ENCODE measurements at places on chromosomes 7 and 10.

GRCh38 chr10:22429981-22430421 is 84.7 kb downstream of the SPAG6 start:
- DNase-seq = no peak

DNA sequence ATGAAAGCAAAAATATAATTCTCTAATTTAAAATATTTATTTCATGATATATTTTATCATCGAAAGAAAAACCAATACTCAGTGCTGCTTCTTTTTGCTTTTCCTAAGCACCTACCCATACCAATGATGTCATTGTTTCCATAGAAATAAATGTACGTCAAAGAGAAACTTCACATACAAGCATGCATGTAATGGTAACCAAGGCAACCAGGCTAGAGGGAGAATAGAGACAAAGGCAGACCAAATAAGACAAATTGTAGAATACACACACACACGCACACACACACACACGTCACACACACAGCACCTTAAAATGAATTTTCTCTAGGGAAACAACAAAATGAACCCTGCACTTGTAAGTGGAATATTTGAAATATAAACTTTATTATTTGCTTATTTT is 75.5 kb downstream of the MACC1 start:
- no peak for DNase-seq

DNA sequence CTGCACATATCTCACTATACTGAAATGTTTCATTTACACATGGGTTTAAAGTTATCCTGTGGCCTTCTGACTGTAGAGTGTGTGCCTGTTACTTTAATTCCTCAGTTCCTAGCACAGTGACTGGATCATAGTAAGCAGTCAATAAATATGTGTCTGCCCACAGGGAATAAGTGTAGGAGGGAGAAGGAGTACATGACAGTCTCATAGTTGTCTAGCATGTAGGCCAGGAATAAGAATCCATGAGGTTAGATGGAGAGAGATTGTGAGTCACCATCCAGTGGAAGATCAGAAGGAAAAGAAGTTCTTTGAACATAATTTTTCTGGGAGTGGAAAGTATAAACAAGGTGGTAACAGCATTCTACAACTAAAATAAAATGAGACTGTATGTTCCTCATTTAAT is 36.6 kb upstream of the SEMA3A start:
- no peak for DNase-seq

DNA sequence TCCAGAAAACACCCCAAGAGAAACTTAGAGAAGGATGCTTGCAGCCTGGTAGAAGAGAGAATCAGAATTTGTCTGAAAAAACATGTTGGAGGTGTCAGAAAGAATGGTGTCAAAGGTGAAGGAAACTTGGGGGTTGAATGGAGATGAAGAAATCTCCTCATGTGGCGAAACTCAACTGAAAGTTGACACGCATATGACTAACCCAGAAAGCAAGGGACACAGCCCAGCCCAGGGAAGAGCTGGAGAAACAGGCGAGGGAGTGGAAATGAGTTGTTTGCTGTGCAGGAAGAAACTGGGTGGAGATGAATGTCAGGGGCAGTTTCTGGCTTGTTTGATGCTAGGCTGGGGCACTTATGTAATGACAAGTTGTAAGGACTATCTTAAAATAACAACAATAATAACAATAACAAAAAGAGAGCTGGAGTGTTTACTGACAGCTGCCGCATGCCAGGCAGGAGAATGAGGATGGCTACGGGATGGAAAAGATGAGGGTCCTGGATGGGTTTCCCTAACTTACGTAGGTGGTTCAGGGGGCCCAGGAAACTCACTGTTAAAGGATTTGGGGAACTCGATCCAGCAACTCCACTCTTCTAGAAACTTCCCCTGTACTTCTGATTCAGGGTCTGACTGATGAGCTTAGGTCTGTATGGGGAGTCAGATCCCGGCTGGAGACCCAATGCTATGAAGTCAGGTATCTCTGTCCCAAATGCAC is 57.4 kb downstream of the MAP3K8 start:
- DNase-seq = no peak

- no peak for DNase-seq
Measured at GRCh38 chr7:116249969-116250553, 39.7 kb downstream of the TES start.

DNA sequence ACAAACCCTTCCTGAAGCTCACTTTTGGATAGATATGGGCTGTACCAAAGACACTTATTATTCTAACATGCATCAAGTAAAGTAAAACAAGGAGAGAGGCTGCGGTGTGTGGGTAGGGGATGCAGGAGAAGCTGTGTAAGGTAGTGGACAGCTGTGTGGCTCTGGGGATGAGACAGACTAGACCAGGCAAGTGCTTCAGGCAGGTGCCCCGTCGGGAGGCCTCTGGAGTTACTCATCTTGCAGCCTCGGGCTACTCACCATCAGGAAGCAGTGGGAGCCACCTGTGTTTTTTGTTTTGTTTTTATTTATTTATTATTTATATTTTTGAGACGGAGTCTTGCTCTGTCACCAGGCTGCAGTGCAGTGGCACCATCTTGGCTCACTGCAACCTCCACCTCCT is 49.3 kb upstream of the NCAPG2 start:
- DNase-seq = no peak

GRCh38 chr10:6353526-6353925 is 150.8 kb downstream of the PFKFB3 start:
- no peak for DNase-seq

GRCh38 chr10:9301554-9301953 is 1247.1 kb downstream of the GATA3 start:
- DNase-seq = no peak

- no peak for DNase-seq
Measured at GRCh38 chr7:101832685-101833375, 15.4 kb downstream of the CUX1 start.

- DNase-seq = no peak
Measured at GRCh38 chr7:98978672-98979071, 100.3 kb downstream of the TRRAP start.

GRCh38 chr7:152076324-152076821 is 50.9 kb downstream of the GALNT11 start:
- no peak for DNase-seq

DNA sequence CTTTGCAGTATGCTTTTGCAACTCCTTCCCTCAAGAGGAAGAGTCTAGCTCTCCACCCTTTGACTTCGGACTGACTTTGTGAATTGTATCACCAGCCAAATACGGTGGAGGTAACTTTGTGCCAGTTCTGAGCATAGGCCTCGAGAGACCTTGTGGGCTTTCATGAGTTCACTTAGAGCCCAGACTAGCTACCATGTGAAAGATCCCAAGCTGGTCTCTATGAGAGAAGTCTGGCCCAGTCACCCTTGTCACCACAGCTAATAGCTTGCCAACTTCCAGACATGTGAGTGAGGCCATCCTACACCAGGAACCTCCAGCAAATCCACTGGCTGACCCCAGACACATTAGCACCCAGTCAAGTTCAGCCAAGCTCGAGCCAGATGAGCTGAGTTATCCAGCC is 72.2 kb upstream of the EXOC4 start:
- DNase-seq = no peak

- no peak for DNase-seq
Measured at GRCh38 chr7:30406664-30407425, 71.7 kb downstream of the NOD1 start.

GRCh38 chr7:40644454-40645188 is 509.8 kb downstream of the SUGCT start:
- DNase-seq = no peak

DNA sequence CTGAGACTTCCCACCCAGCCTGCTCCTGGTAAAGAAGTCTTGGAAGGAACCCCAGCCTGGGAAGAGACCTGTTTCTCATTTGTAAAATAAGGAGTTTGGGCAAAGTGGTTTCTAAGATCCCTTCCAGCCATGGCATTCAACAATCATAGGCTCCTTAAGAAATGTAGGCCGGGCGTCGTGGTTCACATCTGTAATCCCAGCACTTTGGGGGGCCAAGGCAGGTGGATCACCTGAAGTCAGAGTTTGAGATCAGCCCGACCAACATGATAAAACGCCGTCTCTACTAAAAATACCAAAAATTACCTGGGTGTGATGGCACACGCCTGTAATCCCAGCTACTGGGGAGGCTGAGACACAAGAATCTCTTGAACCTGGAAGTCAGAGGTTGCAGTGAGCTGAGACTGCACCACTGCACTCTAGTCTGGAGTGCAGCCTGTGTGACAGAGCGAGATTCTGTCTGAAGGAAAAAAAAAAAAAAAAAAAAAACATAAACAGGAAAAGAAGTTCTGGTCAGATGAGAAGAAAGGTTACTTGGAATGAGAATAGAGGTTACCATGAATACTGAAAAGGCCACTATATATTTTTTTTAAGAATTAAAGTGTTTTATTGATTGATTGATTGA is 15.9 kb downstream of the DLG5 start:
- DNase-seq = no peak

GRCh38 chr7:18228686-18229085 is 201.0 kb upstream of the PRPS1L1 start:
- DNase-seq = no peak

GRCh38 chr7:96591159-96591899 is 118.3 kb downstream of the SEM1 start:
- no peak for DNase-seq

DNA sequence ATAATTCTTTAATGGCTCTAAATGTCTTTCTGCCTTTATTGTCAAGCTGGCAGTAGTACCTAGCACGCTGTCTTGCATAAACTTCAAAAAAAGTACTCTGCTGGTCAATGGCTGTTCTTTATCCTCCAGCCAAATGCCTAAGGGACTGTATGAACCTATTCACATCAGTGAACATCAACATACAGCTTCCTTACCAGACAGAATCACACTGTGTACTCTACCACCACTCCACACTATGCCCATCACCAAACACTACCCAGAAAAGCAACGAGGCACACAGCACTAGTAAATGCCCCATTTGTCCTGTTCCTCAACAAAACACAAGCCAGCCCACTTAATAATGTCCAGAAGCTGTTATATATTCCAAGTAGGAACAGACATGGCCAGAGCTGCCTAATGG is 127.5 kb downstream of the SGMS1 start:
- DNase-seq = no peak

GRCh38 chr7:7702826-7703225 is 15.6 kb downstream of the RPA3 start:
- DNase-seq = no peak

DNA sequence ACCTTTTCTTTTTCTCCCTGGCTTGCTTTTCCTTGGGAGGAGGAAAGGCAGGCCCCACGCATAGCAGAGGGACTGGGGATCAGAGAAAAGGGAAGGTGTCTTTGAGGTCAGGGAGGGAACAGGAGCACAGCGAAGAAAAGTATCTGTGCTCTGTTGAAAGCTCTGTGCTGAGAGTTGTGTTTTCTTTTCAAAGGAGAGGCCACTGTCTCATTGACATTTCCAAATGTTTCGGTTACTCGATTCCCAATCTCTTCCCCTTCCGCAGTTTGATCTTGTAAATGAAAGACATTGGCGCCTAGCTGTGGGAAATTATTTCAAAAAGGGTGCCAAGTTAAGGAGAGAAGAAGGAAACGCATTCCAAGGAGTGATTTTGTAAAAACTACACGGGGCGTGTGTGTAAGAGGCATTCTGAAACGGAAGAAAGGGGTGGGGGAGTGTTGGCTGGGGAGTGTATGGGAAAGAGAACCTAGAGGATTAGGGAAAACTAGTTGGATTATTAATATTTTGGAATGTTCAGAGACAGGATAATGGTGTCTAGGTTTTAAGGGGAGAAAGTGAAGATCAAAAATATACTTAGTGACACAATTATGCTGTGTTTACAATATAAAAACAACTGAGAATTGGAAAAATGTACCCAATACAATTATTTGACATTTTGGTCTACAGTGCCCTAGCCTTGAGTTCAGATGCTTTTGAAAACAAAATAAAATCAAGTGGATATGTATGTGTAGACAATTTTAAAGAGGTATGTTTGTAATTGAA is 708 bp downstream of the KLHDC10 start:
- DNase-seq = no peak

DNA sequence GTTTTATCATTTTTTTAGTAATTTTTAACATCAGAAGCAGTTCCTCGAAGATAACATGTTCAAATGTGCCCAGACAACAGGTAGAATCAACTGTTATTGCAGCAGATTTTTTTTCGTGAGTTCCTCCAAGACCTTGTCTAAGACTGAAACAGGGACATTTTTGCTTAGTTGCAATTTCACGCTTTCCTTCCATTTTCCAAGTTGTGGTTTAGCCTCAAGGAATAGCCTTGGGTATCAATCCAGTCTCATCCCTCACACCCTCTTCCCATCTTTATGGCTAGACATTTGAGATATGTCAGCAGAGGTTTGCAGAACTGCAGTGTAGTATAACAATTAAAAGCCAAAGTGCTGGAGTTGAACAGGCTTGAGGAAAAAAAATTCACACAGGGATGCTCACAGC is 152.5 kb downstream of the SORCS1 start:
- DNase-seq = no peak

- DNase-seq = no peak
Measured at GRCh38 chr7:4074407-4074806, 607.7 kb upstream of the FOXK1 start.

DNA sequence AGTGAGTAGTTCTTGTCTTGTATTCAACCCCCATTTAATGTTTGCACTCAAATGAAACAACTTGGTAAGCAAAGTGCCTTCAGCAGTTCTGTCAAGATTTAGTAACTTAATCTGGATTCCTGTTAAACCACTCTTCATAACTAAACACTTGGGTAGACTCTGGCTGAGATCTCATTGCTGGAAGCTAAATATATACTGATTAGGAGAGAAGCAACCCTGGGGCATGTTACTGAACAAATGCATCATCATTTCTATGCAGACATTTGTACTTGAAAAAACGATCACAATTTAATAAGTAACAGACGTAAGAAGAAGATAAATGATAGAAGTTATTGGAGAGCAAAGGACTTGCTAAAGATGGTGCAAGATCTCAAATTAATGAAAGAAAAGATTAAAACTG is 308.4 kb upstream of the POM121L12 start:
- no peak for DNase-seq

DNA sequence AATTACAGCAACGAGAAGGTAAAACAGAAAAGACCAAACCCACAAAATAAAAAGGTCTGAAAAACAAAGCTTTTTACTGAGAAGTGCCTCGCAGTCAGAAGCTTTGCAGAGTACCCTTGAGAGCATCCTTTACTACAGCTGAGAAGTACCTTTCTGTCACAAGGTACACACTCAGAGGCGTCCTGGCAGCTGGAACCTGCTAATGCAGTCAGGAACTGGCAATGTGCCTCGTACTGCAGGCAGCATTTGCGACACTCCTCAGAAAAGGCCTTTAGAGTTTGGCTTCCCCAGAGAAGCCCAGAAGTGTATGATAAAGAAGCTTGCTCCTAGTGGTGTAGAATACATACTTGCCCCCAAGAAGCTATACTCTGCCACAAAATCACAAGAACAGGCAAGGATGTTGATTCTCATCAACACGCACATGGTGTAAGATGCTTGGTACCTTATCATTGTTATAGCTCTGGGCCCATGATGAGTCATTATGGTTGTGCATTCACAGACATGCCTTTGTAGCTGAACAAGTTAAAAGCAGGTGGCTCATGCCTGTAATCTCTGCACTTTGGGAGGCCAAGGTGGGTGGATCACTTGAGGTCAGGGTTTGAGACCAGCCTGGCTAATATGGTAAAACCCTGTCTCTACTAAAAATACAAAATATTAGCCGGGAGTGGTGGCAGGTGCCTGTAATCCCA is 2.0 kb upstream of the GTPBP4 start:
- no peak for DNase-seq
